ENCODE measurements at places on chromosomes 12 and 14.

GRCh38 chr12:72521326-72521725 lies 249.2 kb downstream of the TRHDE start:
- DNase-seq: no peak

GRCh38 chr14:88562831-88563686 lies at the start of gene ZC3H14:
Gene ZC3H14 (plus strand): TSS chr14:88563037. CDS start chr14:88563134, 97 bp downstream.
- DNase-seq: peak; percentile 83

GRCh38 chr14:20143911-20144310 lies 5.3 kb downstream of the OR4N5 start:
- no peak for DNase-seq

DNA sequence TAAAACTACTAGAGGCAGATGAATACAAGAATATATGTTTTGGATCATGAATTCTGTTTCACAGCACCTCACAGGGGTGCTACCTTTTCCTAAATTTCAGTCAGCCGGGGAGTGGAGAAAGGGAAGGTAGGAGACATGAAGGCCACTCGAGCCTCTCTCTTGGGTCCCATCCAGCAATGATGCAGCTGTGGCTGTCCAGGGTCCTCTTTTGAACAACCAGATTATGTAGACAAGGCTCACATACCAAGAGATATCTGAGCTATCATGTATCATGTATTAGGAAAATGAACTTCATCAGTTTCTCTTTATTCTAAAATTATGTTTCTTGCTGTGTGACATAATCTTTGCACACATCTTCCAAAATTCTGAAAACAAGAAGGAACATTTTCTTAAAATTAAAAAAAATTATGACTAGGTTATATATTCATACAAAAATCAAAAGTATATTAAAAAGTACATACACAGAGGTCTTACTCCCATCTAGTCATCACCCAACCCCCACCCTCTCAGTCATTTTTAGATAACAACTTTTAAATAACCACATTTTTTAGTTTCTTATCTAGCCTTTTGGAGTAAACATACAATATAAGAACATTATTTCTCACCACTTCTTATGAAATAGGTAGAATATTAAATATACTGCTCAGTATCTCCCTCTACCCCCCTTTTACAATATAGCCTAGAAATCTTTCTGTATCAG lies 88.7 kb downstream of the ACADS start:
- DNase-seq: no peak

GRCh38 chr12:105384220-105384619 lies 53.7 kb downstream of the C12orf75 start:
- no peak for DNase-seq

DNA sequence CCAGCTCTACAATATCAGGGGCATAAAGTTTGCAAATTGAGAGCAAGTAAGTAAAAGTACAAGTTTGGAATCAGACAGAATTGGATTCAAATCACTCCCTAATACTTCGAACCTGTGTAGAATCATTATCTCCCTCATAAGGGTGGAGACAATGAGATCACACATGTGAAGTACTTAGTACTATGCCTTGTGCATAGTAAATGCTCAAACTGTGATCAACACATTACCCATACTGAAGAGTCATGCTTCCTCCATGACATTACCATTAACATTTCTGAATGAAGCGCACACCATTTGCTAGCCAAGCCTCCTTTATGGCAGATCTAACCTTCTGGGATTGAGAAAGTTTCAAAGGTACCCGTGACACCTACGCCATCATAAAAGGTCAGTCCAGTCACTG lies 26.6 kb upstream of the NRDE2 start:
- no peak for DNase-seq

DNA sequence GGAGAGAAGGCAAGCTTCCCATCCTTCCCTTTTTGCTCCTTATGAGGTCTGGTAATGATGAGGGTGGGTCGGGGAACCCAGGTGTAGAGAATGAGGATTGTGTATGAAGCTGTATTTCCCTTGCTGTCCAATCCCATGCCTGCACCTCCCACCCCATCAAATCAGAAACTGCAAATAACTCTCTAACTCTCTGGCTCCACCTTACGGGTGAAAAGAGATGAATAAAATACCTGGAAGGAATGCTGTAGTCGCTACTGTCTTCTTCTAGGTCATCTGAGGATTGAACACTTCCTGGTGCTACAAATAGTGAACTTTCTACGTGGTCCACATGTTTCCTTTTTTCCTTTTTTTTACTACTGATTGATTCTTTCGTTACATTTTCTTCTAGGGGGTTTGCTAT lies 38.9 kb upstream of the DICER1 start:
- DNase-seq: no peak

DNA sequence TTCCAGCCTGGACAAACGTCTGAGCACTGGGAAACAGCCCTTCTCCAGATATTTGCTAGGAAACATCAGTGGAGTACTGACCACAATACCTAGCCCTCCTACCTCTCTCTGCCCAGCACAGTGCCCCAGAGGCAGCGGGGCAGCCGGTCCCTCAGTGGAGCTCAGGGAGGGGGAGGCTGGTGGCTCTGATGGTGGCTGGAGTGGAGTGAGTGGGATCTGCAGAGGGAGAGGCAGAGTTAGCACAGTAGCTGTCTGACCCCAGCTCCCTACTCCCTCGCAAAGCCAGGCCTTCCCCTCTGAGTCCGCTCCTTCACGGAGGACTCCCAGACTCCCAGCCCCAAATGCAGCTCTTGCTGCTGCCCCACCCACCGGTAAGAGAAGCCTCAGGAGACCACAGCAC lies 30.0 kb downstream of the NCKAP5L start:
- DNase-seq: no peak

DNA sequence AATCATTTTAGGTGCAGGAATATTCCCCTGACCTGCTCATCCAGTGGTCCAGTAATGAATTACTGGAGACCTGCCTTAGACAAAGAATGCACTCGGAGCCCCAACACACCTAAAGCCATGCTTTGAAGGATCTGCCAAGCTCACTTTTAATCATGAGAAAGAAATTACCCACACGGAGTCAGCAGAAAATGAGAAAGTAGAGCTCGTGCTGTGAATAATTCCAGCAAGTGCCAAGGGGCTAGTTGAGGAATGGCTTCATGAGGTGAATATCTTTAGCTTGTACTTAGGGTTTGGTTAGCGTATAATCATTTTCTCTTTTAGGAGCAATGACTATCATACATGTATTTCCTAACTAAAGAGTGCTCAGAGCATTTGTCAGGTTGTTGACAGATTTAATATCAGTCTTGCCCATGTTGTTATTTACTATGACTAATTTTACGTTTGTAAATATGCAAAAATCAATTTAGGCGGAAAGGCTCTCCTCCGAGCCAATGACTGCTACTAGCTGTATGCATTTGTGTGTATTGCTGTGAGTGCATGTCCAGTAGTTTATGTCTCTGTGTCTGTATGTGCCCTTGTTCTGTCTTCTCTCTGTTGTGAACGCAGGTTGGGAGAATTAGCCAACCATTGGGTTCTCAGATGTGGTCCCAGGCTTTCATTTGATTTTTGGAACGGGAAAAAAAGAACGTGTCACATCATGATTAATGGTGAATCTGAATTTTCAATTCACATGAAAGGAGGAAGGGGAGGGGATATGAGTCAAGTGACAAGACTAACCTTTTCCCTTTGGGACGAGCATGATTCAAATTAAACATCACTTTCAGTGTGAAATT lies 98.4 kb downstream of the RMST start:
- DNase-seq: no peak

GRCh38 chr12:54560374-54560858 lies 11.0 kb downstream of the PDE1B start:
- peak; percentile 68 for DNase-seq

DNA sequence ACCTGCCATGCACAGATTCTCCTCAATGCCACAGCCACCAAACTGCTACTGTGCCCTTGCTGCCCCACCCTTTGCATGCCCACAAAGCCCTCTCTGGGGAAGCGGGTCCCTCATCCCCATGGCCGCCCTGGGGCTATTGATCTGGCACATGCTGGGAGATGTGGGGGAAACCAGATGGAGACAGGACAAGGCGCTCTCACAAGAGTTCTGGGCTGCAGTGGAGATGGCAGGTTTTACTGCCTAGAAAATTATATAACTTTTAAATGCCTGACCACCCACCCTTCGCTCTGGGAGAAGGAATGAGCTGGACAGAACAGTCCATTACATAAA lies 10.6 kb upstream of the PIP4K2C start:
- DNase-seq: no peak

- DNase-seq: no peak
Measured at GRCh38 chr12:66061557-66062289, 68.8 kb downstream of the LLPH start.

DNA sequence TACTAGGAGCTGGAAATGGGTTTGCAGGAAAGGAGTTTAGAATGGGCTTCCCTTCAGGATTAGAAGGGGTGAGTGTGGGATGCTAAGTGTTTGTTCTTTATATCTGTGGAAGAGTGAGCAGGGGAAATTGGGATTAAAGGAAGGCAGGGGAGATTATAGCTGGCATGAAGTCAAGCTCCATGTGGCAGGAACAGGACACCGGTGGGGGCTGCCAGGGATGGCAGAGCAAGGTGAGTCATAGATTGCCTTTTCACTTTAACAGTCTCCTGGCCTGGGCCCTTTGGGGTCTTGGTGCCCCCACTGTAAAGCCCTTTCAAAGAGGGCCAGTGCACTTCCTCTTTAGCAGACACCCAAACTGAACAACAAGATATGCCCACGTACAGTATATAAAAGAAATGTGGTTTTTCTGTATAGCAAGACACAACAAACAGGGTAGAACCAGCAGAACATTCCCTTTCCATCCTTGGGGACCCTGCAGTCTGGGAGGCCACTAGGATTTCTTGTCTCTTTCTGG lies 23.1 kb upstream of the FBXO21 start:
- no peak for DNase-seq

- no peak for DNase-seq
Measured at GRCh38 chr12:93507165-93507564, 39.9 kb downstream of the MRPL42 start.

GRCh38 chr12:7369274-7369729 lies 65.4 kb downstream of the ACSM4 start:
- DNase-seq: peak; percentile 80

DNA sequence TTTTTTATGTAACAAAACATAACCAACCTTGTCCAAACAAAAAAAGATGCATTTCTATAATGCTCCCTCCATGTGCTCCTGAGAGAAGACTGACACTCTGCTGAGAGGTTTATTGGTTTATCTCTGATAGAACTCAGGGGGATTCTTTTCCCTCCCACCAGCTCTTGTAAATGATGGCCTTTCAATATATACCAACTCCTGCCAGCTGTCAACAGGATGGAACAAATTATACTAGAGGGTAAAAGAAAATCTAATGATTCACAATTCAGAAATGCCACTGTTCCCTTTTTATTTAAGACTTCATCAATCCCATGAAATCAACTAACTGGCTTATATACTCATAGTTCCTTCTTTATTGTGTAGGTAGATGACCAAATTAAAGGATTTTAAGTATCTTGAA lies 25.4 kb downstream of the PSMC1 start:
- DNase-seq: peak; percentile 38

DNA sequence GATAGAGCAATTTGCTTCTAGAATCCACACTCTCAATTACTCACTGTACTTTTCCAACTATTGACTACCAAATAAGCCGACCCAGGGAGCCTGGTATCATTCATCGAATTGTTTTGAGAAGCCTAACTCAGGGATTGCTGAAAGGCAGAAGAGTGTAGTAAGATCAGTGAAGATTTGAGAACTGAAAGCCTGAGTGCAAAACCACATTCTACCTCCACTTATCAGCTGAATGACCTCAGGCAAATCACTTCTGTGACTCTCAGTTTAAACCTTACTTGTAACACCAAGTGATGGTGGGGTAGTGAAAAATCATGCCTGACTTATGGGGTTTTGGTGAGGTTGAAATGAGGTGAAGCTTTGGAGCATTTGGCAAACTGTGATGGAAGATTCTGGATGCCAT lies 126.1 kb upstream of the MAX start:
- DNase-seq: no peak

GRCh38 chr14:71311061-71311460 lies 403.8 kb downstream of the PCNX1 start:
- no peak for DNase-seq

DNA sequence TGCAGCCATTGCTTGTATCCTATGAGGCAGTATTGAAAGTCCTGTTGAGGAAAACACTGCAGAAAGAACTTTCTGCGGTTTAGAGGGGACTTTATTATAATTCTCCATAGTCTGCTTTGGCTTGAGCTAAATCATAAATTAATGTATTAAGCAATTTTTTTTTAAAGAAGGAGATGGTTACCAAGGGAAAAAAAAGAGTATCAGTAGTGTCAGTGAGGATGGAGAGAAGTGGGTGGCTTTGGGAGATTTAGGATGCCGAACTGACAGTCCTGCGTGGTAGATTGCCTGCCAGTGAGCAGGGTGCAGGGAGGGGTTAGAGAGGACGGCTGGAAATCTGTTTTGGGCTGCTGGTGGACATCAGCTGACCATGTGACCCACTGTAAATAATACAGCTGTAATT lies 96.8 kb downstream of the MYRFL start:
- DNase-seq: no peak

- no peak for DNase-seq
Measured at GRCh38 chr12:15592934-15593333, 196.3 kb downstream of the EPS8 start.

DNA sequence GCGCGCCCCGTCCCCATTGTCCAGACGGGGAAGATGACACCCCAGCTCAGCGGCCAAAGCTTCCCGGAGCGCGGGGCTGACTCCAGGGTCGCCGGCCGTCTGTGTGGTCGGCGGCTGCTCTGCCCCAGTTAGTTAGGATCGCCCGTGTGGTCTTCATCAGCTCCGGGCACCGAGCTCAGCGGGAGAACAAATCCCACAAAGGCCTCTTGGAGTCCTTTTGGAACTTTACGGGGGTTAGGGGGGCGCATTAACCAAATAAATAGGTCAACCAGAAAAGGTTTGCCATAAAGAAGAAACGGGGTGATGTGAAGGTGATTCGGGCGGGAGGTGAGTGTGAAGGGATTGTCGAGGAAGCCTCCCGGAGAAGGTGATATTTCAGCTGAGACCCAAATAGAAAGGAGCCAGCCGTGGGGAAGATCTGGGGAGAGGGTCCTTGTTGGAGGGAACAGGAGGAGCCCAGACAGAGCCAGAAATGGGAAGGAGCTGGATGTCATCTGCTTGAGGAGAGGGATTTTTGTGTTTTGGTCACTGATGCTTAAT lies 697 bp downstream of the ATP6V0A2 start:
- DNase-seq: no peak

- DNase-seq: peak; percentile 16
Measured at GRCh38 chr14:84237881-84238280, 1292.1 kb upstream of the FLRT2 start.

GRCh38 chr12:121845701-121846100 lies 13.0 kb downstream of the HPD start:
- no peak for DNase-seq
